Amygdala (tissue), 56 donors: ENCODE measurements at places on chromosomes 1 and 21.

DNA sequence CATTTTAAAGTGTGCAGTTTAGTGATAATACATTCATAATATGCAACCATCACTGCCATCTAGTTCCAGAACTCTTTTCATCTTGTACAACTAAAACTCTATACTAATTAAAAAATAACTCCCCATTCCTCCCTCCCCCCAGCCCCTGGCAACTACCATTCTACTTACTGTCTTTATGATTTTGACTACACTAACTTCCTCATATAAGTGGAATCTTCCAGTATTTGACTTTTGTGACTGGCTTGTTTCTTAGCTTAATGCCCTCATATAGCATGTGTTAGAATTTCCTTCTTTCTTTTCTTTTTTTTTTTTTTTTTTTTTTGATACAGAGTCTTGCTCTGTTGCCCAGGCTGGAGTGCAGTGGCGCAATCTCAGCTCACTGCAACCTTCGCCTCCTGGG, 1.4 kb upstream of the NVL start:
- DNase-seq: no peak

DNA sequence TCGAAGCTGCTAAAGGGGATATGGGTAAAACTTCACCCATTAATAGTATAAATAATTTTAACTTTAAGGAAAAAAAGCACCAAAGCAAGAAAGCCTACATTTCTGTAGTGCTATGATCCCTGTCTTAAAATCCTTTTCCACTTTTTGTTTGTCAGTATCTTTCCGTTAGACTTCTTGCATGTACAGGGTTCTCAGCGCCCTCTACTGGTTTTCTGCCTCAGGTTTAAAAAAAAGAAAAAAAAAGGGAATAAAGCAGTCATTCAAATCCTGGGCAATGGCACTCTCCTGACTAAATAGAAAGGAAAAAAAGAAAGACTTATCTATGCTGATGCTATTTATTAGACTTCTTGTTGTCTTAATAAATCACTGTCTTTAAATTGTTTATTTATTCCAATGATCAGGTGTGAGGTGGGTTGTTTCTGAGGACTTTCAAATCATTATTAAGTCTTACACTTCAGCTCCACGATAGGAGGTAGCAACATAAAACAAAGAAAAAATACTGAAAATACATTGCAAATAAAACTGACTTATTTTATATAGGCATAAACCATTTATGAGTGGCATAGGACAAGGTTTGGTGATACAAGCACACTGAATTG, 475.4 kb upstream of the NR5A2 start:
- no peak for DNase-seq

DNA sequence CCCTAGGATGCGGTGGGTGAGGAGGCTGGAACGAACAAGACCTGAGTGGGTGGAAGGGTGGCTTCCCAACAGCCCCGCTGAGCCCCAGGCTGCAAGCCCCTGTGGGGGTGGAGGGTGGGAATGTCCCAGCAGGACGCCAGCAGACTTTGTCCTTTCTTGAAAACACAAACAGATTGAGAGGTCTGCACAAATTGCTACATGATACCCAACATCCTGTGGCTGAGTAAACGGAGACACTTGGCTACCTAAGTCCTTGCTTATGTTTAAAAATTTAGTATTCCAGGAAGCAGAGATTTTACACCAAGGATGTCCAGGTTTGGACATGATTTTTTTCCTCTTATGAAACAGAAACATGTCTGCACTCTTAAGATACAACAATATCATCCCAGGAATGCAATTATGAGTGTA, 11.8 kb upstream of the F3 start:
- no peak for DNase-seq

DNA sequence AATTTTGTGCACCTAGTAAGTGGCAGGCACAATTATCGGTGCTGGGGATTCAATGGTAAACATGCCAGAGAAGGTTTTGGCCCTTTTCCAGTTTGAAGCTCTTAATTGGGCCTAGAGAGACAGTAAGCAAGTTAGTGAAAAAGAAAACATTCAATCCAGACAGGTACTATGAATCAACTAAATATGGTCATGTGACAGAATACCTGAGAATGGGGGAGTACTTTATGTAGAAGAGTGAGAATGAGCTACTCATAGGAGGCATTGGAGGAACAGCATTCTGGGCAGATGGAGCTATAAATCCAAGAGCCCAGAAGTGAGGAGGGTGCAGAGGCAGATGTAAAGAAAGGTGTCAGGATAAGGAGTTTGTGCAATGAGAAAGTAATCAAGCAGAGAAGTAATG, 1017.9 kb downstream of the ADGRL2 start:
- no peak for DNase-seq

DNA sequence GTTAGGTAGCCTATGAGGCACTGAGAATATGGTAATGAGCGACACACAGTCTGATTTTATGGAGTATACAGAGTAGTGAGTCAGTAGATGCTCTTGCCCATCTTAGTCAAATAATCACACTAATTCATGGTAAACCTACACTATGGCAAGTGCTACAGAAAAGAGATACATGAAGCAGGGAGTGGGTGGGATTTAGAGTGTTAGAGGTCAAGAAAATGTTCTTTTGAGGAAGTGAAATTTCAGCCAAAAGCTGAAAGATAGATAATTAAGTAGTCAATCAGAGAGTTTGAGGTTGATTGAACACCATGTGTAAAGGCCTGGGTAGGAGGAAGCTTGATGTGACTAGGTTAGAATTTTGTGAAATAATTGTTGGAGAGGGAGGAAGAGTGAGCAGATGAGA, 14.7 kb downstream of the MDM4 start:
- DNase-seq: no peak

GRCh38 chr1:19209439-19209989, 552 bp downstream of the UBR4 start:
- no peak for DNase-seq

GRCh38 chr1:201383647-201384405, 6.3 kb upstream of the TNNT2 start:
- DNase-seq: no peak

- DNase-seq: no peak
Observed at GRCh38 chr1:6873298-6874015, 88.2 kb downstream of the CAMTA1 start.

DNA sequence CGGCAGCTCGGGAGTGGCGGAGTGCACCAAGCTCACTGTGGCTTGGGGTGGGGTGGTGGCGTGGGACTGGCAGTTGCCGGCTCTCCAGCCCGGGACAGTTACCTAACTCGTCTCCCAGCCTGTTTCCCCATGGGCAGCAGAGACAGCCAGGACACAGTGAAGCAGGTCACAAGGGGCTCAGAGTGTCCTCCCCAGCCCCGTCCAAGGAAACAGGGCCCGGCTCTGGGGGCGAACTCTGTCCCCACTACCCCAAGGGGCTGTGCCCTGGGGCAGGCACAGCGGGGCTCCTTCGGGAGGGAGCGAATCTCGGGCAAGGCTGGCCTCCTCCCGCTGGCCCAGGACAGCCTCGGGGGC, 759 bp downstream of the GPR157 start:
- DNase-seq: no peak

DNA sequence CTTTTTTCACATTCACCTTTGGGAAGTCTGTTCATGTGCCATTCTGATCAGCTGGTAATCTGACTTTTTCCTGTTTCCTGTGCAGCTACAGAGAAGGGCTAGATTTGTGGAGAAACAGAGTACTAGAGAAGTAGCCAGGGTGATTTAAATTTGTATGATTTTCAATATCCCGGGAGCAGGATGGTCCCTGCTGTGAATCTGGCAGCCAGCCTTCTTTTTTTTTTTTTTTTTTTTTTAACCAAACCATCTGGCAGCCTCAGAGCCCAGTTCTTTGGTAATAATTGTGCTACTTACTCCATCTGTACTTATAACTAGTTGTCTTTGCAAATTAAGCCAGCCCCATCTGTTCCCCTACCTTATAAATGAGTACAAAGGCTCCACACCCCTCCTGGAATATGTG, 248.6 kb upstream of the DEPDC1 start:
- no peak for DNase-seq

DNA sequence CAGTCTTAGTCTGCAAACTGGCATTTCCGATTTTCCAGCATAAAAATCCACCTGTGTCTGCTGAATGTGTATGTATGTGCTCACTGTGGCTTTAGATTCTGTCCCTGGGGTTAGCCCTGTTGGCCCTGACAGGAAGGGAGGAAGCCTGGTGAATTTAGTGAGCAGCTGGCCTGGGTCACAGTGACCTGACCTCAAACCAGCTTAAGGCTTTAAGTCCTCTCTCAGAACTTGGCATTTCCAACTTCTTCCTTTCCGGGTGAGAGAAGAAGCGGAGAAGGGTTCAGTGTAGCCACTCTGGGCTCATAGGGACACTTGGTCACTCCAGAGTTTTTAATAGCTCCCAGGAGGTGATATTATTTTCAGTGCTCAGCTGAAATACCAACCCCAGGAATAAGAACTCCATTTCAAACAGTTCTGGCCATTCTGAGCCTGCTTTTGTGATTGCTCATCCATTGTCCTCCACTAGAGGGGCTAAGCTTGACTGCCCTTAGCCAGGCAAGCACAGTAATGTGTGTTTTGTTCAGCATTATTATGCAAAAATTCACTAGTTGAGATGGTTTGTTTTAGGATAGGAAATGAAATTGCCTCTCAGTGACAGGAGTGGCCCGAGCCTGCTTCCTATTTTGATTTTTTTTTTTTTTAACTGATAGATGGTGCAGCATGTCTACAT, 2.5 kb upstream of the OLFML3 start:
- DNase-seq: no peak

DNA sequence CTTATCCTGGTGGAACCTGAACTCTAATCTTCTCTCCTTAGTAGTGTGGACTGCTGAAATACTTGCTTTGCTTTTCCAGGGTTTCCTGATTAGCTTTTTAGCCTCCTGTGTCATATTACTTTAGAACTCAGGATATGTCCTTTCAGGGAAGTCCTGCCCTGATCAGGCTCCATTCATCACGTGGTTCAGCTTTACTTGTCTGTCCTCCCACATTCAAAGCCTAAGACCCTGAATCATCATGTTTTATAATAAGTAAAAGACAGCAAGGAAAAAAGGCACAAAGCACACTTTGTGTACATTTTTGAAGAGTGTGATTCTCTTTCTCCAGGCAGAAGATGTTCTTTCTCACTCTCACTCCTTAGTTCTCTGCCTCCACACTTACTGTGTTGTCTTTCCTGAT, 70.6 kb downstream of the PATJ start:
- no peak for DNase-seq

DNA sequence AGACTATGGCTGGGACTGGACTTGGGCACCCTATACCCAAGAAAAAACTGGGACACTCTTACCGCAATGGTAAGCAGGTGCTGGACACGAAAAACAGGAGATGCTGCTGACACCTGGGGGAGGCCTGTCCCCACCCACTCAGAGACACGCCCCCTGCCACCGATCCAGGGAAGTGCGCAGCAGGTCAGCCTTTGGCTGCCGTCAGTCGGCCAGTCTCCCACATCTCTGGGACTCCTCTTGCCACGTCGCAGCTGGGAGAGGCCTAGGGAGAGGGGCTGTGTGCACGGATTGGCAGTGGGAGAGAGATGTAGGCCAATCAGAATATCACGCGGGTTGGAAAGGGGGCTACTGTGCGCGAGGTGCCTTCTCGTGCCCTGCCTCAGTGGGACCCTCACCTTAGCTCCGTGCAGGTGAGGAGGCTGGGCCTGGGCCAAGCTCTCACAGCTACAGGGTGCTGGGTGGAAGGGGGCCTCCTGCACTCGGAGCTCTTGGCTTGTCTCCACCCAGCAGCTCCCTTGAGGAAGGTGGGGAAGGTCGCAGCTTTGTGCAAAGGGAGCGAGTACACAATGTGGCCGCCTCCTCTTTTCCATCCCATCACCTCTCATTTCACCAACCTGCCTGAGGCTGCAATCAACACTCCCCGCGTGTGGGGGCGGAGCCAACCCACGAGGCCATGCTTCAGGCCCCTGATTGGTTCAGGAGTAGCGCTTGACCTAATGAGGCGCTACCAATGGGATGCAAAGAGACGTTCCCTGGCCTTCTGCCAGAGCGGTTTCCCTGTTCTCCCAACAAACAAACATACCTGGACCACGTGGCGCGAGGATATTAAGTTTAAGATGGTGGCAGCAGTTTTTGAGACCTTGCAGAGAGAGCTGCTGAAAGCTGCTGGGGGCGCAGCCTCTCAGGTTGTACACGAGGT, 25.7 kb upstream of the LDLRAP1 start:
- no peak for DNase-seq

- no peak for DNase-seq
Observed at GRCh38 chr1:107975851-107976250, 10.9 kb upstream of the VAV3 start.
